ENCODE measurements at places on chromosomes 2 and 18. TPM values are rescaled to one million over a fixed set of nuclear protein-coding genes. Genes with fewer than 3 reads are reported as not detected.

Gene CNTNAP5
- polyA plus RNA-seq = 0.47 TPM

Gene AGXT
- not detected for polyA plus RNA-seq

Gene CREG2
- 3.2 TPM for polyA plus RNA-seq

Gene PLGLB1
- polyA plus RNA-seq = 4.1 TPM

Gene FAM237A
- not detected for polyA plus RNA-seq

Gene ATG16L1
- 17.4 TPM for polyA plus RNA-seq

Gene NXPH2
- polyA plus RNA-seq = 22.2 TPM

Gene SLC11A1
- polyA plus RNA-seq = 1.6 TPM

Gene REG3G
- not detected for polyA plus RNA-seq

Gene KYNU
- polyA plus RNA-seq = 0.81 TPM

Gene BCL11A
- 2.5 TPM for polyA plus RNA-seq

GRCh38 chr2:179900655-179901054 lies 39.2 kb upstream of the ZNF385B start:
- DNase-seq = peak; percentile 7

DNA sequence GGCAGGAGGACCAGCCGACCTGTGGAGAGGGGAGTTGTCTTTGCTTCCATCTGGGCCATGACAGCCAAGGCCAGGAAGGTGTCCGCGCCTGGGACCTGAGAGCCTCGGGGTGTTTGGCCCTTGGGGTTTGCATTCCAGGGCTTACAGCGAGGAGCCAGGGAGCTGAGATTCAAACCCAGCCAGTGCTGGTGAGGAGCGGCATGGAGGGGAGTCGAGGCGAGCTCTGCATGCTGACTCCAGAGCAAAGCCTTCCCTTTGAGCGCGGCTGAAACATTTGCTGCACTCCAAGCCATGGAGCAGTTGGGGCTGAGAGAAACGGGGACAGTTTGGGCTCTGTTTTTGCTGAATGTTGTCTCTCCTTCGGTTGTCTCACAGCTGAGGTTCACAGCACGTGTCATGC lies 77.4 kb downstream of the TWIST2 start:
- no peak for DNase-seq

DNA sequence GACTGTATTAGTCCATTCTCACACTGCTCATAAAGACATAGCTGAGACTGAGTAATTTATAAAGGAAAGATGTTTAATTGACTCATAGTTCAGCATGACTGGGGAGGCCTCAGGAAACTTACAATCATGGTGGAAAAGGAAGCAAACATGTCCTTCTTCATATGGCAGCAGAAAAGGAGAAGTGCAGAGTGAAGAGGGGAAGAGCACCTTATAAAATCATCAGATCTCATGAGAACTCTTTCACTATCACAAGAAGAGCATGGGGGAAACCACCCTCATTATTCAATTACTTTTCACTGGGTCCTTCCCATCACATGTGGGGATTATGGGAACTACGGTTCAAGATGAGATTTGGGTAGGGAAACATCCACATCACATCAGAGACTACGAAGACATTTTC lies 43.0 kb upstream of the CAVIN2 start:
- DNase-seq = no peak

DNA sequence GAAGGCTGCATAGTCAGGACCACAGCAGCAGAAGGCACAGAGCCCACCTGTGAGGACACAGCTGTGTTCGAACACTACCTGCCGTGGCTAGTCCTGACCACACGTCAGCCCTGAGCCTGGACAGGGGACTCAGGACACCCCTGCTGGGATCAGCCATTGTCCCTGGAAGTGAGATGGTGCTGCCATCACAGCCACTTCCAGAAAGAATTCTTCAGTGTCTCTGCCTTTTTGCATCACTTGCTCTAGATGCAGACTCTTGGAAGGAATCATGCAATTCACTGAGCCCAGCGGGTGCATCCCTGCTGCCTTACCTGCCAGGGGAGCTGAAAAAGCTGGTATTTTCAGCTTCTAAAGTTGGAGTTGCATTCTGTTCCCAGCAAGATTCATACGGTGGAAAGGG lies 49.3 kb downstream of the LAMA3 start:
- no peak for DNase-seq

- no peak for DNase-seq
These were observed 114.1 kb downstream of the CRIM1 start for GRCh38 chr2:36469710-36470109.

DNA sequence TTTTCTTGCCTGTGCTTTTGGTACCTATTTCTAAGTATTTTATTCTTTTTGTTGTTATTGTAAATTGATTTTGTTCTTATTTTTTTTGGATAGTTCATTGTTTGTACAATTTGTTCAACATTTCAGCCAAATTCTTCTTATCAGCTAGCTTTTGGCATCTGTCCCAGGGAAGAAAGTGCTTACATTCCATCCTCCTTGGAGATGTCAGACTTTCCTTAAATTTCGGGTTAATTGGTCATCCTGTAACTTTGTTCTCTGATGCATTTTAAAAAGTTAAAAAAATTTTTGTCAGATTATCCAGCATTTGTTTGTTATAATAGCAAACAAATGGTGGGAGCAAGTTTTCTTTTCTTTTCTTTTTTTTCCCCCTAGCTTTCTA lies 60.3 kb downstream of the PTH2R start:
- DNase-seq = no peak

- DNase-seq = peak; percentile 76
These were observed 418.0 kb upstream of the TNP1 start for GRCh38 chr2:217277646-217278398.

GRCh38 chr2:47798631-47799030 lies 15.7 kb downstream of the MSH6 start:
- peak; percentile 3 for DNase-seq

- no peak for DNase-seq
These were observed 14.3 kb downstream of the EDAR start for GRCh38 chr2:108974674-108975073.

GRCh38 chr2:220394433-220394832 lies 767.0 kb downstream of the SLC4A3 start:
- DNase-seq = no peak

- peak; percentile 74 for DNase-seq
These were observed 133.5 kb downstream of the FAM124B start for GRCh38 chr2:224268441-224268840.

DNA sequence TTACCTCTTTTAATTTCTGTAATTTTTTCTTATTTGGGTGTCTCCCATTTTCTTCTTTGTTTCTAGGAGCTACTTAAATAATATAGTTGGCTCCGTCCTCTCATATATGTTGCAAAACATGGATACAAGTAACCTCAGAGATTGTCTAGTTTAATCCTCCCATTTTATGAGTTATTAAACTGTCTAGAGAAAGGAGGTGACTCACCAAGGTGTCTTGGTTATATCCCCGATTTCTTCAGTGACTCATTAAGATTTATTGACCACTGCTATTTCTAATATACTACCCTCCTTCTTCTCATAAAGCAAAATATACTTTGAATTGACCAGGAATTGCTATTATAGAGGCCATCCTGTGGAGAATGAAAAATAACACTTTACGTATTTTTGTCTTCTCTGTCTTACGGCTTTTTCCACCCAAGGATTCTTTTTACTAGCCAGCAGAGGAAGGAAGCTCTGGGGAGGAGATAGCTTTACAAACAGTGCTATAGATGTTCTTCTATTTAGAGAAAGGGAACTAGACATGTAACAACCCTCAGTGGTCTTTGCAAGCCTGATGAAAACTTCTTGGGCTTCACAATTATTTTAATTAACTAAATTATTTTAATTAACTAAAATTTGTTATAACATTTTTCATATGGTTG lies 300.4 kb upstream of the TNP1 start:
- no peak for DNase-seq

GRCh38 chr2:204315236-204315662 lies 230.0 kb upstream of the PARD3B start:
- DNase-seq = no peak

DNA sequence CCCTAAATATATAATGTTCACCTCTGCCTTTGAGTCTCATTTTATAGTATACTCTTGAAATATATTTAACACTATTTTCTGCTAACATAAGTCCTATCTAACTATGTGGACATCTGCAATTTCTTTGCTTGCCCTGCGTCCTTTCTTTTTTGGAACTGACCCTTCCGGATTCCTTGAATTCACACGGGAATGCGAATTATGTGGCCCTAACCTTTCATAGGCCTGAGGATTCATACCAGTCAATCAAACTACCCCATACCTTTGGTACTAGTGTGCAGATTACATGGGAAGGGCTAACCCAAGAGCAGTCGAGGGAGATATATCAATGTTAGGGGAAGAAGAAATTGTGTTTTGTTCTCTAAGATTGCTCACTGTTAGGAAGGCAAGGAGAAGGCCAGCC lies 56.4 kb downstream of the NRXN1 start:
- DNase-seq = no peak

GRCh38 chr2:240782221-240782885 lies 37.7 kb downstream of the KIF1A start:
- no peak for DNase-seq

- DNase-seq = peak; percentile 47
These were observed 4.4 kb upstream of the RMC1 start for GRCh38 chr18:23498877-23499276.

- no peak for DNase-seq
These were observed 8.4 kb upstream of the HNRNPLL start for GRCh38 chr2:38610851-38611801.

DNA sequence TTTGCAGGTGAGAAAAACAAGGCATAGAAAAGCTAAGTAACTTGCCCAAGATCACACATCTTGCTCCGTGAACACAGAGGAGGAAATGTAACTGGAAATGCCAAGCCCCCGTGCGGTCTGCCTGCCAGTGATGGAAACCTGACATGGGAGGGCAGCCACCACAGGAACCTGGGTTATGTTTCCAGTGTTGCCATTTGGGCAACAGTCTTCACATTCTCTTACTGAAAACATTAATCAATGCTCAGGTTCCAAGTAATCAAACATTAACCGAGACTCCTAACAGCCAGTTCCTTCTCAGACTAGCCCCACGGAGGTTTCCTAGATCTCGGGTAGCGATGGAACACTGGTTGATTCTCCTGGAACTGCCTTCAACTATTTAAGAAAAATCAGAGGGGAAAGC lies 2.5 kb downstream of the TGFA start:
- DNase-seq = no peak

DNA sequence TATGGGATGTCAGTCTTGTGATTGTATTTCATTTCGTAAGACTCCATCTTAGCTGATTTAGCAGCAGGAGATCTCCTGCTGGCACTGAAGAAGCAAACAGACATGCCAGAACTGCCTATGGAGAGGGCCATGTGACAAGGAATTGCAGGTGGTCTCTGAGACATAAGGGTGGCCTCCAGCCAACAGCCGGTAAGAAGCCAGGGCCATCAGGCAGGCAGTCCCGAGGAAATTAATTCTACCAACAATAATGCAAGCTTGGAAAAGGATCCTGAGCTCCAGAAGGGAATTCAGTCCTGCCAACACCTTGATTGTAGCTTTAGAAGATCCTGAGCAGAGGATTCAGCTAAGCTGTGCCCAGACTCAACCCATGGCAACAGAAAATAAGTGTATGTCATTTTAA lies 87.1 kb upstream of the DNAJC10 start:
- no peak for DNase-seq

GRCh38 chr2:150811259-150811855 lies 323.9 kb upstream of the RND3 start:
- peak; percentile 61 for DNase-seq

GRCh38 chr2:130377491-130377890 lies 21.6 kb downstream of the PTPN18 start:
- DNase-seq = no peak

DNA sequence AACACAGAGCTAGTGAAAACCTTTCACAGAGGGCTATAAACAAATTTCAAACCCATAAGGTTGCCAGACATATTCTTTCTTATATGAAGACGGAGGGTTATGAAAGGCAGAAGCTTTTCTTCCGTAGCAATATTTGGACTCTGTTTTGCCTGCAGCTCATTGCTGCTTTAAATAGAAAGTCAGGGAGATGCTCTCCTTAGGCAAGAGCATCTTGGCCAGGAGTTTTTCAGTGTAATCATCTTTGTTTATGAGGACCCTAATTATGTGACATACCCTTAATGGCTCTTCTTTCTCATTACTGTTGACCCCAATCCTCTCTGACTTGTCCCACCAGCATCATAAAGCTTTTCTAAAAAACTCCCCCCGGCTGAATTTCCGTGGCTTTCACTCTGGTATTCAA lies 433.4 kb upstream of the NRXN1 start:
- peak; percentile 8 for DNase-seq

DNA sequence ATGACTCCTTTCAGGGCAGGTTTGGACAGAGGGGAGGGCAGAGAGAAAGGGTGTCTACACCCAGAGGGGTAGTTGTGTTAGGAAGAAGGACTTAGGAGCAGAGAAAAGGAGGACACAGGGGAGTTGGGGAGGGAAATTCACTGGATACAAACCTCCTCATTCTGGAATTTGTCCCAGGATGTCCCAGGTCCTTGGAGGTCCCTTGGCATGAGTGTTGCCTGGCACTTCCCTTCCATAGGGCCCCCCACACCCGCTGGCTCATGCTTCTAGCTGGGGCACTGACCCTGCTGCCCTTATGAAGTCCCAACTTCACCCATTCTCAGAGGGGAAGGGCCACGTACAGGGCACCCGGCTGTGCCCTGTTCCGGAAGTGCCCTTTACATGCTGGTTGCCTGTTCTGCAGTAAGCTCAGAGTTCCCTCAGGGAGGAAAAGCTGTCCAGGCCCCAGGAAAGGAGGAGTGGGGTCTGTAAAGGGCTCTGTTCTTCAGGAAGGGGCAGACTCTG lies 93.6 kb upstream of the SMAD2 start:
- DNase-seq = no peak

DNA sequence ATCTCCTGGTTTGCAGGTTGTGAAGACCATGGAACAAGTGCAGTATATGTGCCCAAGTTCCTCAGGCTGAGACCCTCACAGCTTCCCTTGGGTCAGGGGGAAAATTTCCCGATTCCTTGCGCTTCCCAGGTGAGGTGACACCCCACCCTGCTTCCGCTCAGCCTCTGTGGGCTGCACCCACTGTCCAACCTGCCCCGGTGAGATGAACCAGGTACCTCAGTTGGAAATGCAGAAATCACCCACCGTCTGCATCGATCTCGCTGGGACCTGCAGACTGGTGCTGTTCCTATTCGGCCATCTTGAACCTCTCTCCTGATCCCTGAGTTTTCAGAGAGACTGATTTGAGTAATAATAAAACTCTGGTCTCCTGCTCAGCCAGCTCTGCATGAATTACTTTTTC lies 30.6 kb downstream of the CHCHD5 start:
- DNase-seq = no peak
